ACHN (cell line): ENCODE measurements at places on chromosomes 2 and 18.

- no peak for DNase-seq
Observed at GRCh38 chr2:55025627-55026026, 24.6 kb downstream of the RTN4 start.

DNA sequence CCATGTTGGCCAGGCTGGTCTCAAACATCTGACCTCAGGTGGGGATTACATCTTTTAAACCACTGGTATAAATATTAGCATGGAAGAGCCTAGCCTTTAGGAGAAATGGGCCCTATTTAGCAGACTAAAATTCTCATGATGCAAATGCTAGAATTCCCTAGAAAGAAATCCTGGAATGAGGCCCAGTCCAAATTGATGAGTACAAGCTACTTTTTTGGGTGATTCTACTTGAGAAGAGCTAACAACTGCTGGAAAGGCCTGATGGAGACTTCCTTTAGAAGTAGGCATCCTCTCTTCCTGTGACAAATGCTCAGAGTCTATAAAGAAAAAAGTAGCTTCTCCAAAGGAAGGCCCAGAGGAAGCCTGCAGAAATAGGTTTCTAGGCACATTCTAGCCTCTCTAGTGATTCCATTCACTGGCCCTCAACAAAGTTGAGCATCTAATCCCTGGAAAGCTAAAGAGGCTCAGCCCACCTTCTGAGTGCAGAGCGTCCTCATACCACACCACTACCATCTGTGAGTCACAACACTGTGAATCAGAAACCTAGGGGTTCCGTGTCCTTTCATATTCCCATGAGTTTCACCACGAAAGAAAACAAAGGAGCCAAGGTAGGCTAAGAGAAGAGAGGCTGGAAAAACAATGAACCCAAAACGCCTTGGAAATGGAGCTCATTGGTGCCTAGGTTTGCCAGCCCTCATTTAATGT, 183.1 kb downstream of the C1D start:
- peak; percentile 84 for DNase-seq

DNA sequence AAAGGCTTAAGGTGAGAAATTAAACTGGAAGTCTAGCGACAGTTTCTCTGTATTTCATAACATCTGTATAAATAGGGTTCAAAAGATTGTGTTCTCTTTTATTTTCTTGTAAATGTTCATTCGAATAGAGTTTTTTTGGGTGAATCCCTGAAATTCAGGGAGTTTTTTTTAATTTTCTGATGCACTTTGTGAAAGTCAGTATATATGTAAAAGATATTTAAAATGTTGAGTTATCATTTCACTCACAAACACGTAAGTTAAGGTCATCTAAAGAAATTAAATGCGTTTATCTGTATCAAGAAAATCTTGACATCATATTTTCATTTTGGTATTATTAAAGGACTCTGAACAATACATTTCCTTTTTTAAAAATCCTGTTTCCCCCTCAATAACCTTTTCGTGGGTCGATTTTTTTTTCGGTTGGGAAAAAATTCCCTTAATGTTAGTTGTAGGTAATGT, 3.4 kb downstream of the SP9 start:
- DNase-seq, result no peak

DNA sequence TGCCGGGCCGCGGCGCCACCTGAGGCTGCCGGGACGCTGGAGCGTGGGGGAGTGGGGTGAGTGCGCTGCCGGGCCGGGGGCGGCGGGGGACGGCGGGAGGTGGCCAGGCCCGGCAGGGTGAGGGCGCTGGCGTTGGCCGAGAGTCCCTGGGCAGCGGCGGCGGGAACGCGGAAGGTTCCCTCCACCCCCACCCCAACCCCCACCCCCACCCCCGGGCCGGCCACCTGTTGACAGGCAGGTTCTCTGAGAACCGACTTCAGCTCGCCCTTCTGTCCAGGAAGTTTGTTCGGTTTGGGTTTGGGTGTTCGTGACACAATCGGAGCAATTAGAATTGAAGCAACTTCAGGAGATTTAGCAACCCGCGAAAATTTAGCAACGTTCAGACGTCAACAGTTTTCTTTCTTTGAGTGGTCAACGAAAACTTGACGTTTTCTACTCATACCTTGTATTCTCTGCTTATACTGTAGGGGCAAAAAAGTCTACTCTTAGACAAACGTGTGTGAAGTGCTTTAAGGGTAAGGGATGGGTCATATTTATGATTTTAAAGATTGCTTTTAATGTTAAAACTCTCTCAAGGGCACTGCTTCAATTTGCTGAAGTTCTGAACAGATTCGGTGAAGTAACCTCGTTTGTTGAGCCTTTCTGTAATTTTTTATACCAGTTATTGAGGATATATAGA, 9.3 kb downstream of the OTX1 start:
- DNase-seq, result peak; percentile 48

- no peak for DNase-seq
Observed at GRCh38 chr2:23645230-23645808, 260.3 kb downstream of the KLHL29 start.

- no peak for DNase-seq
Observed at GRCh38 chr18:31979714-31980113, 36.8 kb upstream of the TRAPPC8 start.

DNA sequence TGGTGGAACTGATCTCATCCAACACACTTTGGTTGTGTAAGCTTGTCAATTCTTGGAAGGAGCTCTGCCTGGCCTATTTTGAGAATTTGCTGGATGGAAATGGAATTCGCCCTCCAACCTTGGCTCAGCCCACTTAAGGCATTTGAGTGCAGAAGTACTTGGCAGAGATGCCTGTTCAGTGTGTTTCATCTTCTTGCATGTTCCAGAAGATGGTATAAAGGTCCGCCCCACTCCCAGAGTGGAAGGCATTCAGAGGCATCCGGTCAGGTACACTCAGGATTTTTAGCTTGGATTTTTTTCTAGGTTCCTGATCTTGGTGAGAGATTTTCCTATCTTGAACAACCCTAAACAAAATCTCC, 61.3 kb upstream of the TXNDC2 start:
- DNase-seq, result peak; percentile 39

DNA sequence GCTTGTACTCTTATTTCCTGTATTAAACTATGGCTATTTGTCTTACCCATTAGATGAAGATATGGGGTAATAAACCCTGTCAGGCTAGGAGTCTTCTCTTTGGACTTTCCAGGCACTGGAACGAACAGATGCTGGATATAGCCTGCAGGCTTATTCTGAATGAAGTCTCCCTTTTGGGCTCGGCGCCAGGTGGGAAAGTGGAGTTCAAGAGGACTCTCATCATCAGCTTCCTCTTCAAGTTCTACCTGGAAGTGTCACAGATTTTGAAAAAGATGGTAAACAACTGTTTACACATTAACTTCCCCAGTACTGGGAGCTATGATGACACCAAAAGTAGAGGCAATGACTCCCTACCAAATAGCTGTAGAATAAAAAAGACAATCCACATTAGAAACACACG, 27.9 kb downstream of the AOX1 start:
- no peak for DNase-seq

- DNase-seq, result peak; percentile 19
Observed at GRCh38 chr2:187174582-187174981, 273.5 kb downstream of the CALCRL start.

DNA sequence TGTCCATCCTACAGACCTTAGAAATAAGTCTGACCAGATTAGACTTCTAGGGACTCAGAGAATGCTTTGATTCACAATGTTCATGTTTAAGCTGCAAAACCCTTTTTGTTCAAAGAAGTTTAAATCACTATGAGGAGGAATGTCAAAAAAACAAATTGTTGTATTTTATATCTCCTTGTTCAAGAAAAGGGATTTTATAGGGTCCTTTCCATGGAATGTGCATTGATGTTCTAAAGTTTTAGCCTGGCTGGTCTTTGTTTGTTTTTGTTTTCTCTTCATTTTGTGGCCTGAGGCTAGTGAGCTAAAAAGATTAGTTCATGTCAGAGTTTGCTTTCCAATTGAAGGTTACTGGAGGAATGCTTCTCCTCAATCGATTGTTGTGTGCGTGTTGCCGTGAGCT, 77.2 kb downstream of the MGAT5 start:
- DNase-seq, result no peak

- DNase-seq, result no peak
Observed at GRCh38 chr2:217008794-217009193, 148.9 kb upstream of the TNP1 start.

- DNase-seq, result no peak
Observed at GRCh38 chr18:14979875-14980274, 231.9 kb downstream of the ANKRD30B start.

- DNase-seq, result peak; percentile 75
Observed at GRCh38 chr2:217551252-217551899, 451.4 kb downstream of the TNS1 start.

DNA sequence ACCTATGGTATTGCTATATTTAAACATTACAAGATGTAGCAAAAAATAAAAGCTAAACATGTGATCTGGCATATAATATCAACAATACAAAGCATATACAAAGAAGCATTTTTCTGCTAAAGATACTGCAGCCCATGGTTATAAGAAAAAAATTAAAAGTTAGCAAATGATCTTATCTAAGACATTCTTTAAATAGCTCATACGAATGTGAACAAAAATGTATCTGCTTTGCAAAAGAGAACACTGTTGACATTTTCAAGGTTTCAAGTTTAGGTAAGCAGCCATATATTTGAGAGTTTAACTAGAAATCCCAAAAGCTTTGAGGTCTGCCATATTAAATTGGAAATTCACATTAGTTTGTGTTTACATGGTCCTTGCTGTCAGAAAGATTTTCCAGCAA, 301.0 kb upstream of the SLC39A10 start:
- no peak for DNase-seq

DNA sequence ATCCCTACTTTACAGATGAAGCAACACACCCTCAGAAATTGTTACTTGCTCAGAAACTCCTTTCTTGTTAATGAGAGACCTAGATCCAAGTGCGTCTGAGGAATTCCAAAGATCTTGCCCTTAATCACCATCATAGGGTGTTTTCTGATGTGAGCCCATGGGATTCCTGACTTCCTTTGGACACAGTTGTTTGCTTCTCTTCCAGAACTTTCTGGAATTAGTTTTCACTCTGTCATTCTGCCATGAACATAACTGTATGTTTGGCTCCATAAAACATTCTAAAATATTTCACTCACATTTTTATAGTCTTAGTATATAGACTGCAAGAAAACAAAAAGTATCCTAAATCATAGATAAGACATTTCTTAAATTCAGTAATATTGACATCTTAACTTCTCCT, 593.9 kb upstream of the SOX11 start:
- no peak for DNase-seq

DNA sequence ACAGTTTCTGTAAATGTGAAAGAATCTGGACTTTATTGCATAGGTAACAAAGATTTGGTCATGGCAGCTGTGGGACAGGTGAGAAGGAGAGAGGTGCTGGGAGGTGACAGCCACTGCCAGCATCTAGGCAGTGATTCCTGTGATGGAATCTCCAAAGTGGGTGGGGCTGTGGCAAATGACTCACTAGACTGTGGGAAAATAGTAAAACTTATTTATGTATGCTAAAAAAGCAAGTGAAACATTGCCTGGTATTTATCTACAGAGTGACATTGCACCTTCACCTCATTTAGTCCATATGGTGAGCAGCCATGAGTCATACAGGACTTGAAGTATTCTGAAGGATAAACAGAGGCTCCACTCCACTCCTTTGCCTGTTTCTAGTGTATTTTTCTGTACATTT, 145.3 kb upstream of the MEX3C start:
- DNase-seq, result no peak

- DNase-seq, result no peak
Observed at GRCh38 chr2:60355849-60356261, 197.6 kb downstream of the BCL11A start.

DNA sequence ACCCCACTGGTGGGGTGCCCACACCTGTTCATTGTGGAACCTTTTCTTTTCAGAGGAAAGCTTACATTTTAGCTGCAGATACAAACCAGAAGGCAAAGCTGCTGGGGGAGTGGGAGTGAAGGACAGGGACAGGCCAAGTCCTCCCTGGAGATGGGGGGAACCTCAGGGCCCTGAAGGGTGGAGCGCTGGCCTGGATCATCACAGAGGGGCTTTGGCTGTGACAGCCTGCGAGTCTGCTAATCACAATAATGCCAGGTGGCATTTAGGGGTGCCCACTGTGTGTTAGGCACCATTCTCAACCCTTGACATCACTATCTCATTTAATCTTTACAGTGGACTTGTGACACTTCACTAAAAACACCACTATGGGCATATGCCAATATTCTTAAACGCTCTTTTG, 27.4 kb downstream of the KCTD1 start:
- DNase-seq, result no peak

DNA sequence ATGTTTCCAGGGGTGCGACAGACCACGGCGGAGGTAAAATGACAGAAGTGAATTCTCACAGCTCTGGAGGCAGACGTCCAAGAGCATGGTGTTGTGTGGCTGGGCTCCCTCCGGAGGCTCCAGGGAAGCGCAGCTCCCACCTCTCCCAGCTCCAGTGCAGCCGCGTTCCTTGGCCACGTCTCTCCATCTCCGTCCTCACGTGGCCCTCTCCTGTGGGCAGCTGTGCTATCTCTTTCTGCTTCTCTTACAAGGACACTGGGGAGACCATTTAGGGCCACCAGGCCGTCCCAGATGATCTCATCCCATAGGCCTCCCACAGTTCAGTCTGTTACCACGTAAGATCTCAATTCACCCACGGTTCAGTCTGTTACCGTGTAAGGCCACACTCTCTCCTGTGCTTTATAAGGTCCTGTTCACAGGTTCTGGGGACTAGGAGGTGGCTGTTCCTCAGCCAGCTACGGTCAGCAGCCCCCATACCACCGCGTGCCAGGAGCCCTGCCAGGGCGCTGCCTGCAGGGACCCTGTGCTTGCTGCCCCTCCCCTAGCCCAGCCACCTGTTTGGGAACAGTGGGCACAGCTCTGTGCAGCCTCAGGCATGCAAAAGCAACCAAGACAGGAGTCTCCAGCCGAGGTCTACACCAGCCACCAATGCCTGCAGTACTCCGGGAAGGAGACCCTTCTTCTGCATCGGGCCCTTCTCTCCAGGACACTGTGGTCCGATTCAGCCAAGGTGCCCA, 2.9 kb upstream of the MAB21L4 start:
- DNase-seq, result no peak

DNA sequence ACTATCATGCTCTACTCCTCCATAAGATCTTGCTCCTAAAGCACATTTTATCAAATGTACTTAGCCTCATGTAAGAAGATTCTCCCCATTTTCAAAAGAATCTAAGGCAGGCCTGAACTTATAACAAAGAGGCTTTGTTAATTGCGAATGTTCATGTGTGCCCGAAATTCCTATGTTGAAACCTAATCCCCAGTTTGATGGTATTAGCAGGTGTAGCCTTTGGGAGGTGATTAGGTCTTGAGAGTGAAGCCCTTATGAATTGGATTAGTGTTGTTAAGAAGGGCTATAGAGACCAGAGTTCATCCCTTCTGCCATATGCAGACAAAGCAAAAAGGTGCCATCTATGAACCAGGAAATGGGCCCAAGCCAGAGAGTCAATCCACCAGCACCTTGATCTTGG, 234.5 kb downstream of the PAX3 start:
- DNase-seq, result no peak

DNA sequence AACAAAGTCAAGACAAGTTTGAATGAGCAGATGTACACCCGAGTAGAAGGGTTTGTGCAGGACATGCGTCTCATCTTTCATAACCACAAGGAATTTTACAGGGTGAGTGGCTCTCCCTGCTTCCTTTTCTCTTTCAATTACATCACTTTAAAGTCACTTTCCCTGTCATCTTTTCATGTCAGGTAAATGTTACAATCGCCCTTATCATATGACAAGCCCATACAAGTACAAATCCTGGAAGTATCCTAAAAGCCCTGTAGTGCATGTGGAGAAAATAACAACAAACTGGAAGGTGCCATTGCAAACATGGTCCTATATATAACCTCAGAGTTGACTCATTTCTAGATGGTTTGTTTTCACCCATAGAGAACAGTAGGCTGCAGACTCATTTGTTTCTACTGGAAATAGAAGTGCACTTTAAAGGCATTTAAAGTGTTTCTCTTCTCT, 126.0 kb downstream of the SP100 start:
- DNase-seq, result no peak

GRCh38 chr2:196992466-196992865, 66.0 kb upstream of the PGAP1 start:
- DNase-seq, result no peak
